ENCODE measurements at places on chromosomes 16 and 17.
A peak's percentile ranks its signal among the peaks of the same experiment; 100 is the strongest.

DNA sequence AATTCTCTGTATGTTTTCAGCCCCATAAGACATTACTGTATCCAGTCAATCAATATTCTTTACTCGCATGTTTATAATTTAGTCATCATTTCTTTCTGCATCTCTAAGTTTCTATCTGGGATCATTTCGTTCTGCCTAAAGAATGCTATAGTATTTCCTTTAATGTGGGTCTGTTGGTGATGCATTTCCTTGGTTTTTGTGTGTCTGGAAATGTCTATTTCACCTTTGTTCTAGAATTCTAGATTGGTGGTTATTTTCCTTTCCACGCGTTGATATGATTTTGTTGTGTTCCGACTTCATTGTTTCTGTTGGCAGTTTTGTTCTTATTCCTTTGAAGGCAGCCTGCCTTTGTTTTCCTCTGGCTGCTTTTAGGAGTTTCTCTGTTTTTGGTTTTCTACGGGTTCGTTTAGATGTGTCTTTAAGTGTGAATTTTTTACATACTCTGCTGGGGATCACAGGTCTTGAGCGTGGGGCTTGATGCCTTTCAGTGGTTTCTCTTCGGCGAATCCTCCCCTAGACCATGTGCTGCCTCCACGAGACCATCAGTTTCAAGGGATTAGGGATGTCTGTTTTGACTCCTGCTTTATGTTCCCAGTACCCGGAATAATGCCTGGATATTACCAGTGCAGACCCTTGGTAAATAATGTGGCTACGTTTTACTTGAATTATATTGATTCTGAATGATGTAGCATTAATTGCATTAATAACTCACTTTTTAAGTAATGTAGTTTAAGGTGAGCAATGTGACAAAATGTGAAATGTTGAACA lies 23.5 kb downstream of the POLR3E start:
- no peak for DNase-seq

- DNase-seq: no peak
Observed at GRCh38 chr16:85259832-85260167, 147.5 kb upstream of the CIBAR2 start.

DNA sequence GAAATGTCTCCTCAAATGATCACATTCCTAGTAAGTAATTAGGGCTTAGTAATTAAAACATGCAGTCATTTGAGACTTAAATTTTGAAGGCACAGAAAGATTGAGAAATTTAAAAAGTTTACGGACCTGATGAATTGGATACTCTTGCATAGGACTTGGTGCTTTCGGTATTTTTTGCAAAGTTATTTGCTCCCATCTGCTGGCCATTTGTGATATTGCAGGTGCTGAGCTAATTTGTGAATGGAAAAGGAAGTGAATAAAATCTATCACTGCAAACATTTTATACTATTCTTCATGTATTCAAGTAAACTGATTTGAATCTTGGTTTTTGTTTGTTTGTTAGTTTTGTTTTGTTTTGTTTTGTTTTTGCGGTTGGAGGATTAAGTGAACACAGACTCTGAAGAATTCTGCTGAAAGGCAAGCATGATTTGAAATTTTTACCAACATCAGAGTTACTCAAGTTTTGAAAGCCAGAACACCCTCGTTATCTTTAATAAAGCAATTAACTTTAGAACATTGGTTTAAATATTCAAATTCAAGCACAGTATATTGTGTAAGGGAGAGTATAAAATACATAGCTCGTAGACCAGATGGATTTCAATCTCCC lies 689.5 kb upstream of the RBFOX1 start:
- peak; percentile 49 for DNase-seq

DNA sequence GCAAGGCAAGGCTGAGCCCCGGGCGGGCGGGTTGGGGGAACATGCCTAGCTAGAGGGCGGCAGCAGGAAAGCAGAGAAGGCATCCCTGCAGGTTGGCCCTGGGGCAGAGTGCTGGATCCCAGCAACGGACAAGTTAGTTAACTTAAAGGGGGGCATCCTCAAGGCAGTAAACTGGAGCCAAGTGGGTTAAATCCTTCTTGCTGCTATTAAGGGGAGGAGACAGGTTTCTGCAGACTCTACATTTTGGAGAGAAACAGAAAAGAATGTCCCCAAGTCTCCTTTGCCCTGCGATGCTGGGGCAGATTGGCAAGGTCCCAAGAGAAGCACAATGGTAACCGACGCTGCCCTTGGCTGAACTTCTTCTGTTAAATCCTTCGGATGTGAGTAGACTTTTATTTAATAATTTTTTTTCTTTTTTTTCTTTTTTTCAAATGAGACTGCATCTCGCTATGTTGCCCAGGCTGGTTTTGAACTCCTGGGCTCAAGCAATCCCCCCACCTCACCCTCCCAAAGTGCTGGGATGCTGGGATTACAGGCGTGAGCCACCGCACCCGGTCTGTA lies 14.0 kb downstream of the ATP5PD start:
- DNase-seq: no peak

DNA sequence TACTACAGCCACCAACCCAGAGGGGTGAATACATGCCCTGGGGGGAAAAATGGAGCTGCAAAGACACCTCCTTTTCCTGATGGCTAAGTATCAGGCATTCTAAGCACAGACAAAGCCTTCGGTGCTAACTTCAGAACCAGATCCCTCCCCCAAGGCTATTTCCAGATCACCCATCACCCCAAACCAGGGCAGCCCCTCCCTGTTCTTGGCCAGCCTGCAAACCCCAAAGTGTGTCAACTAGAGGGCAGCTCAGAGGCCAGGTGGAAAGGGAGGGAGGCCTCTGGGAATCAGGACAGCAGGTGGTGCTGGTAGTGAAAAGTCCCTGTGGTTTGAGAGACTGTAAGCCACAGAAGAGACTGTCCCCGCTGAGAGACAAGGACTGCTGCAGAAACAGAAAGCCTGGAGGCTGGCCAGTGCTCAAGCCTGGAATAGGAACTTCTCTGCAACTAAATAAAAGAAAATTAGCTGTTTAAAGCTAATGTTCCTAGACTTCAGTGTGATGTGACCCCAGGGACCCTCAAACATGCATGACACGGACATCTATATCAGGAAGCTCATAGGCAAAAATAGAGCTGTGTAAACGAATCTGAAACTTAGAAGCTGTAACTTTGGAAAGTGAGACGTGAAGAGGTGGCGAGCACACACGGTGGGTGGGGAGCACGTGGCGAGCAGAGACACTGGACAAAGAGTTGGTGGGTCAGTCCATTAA lies 9.1 kb downstream of the TUBG1 start:
- no peak for DNase-seq

DNA sequence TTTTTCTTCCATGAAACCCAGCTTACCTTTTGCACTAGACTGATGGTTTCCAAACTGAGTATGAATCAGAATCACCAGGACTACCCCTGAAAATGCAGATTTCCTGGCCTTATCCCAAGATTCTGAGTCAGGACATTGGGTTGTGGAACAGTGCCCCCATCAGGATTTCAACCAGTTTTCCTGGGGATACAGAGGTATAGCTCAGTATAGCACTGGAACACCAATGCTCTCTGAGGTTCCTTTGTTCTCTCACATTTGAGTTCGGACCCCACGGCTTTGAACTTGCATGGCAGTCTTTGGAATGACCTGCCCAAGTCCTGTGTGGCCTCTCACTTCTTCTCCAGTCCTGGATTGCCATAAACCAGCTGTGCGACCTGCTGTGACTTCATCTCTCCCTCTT lies 12.8 kb upstream of the CCL8 start:
- no peak for DNase-seq

- DNase-seq: no peak
Observed at GRCh38 chr17:82691714-82692113, 6.8 kb downstream of the RAB40B start.

- no peak for DNase-seq
Observed at GRCh38 chr16:617855-618254, 12.9 kb upstream of the WFIKKN1 start.

DNA sequence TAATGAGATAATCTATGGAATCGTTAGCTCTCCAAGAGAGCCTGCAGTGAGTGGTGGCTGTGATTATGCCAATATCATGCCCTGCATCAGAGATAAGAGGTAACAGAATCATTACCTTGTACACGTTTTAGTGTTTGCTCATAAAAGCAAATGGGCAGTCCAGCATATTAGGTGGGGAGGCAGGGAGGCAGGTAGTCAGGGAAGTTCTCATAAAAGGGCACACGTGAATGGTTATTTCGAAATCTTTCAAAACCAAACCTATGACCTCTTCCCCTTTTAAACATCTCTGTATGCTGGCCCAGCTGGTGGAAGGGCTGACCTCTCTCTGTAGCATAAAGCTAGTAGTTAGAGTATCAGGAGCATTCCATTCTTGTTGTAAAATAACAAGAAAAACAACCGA lies 51.7 kb downstream of the VAT1L start:
- DNase-seq: no peak

DNA sequence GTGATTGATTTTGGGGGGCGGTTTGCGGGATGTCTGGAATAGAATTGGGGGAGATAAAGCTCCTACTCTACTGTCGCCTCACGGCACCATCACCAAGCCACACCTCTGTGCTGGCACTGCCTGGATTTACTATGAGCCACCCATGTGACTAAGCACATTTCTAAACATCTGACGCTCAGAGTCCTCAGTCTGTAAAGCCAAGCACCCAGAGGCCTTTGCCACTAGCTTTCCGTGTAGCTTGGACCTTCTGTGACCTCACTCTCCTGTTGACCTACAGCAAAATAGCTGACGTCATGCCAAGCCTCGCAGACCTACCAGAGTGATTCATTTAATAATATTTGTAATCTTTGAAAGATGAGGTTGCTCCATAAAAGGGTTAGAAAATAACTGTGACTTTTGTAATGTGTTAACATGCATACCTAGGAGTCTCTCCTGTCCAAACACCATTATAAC lies 38.5 kb upstream of the MYOCD start:
- no peak for DNase-seq

DNA sequence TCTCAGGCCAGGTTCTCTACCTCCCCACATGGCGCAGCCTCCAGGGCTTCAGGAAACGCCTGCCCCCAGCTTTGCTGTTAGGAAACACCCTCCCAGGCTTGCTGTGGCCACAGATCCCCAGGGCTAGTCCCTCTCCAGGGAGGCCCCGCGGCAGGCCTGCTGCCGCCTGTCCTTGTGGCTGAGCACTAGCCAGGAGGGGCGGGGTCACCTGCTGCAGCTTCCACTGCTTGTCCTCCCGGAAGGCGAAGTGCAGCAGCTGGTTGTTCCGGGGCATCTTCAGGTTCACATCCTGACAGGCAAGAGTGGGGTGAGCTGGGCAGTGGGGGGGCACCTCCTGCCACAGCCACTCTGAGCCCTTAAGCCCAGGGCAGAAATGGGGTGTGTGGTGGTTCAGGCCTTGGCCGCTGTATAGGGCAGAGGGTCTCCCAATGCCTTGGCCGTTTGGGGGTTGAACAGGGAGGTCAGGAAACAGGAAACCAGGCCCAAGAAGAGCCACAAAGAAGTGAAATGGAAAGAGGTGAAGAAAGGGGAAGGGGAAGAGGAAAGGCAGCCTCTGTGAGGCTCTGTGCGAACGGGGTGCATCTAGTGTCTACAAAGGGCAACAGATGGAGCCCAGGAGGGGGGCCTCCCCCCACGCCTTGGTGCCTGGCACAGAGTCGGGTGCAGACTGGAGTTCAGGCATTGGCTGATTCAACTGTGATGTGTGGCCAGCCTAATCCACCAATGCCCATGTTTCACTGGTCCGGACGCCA lies 2.0 kb downstream of the ROGDI start:
- no peak for DNase-seq

GRCh38 chr17:36576793-36577192 lies 14.9 kb upstream of the DHRS11 start:
- DNase-seq: no peak

DNA sequence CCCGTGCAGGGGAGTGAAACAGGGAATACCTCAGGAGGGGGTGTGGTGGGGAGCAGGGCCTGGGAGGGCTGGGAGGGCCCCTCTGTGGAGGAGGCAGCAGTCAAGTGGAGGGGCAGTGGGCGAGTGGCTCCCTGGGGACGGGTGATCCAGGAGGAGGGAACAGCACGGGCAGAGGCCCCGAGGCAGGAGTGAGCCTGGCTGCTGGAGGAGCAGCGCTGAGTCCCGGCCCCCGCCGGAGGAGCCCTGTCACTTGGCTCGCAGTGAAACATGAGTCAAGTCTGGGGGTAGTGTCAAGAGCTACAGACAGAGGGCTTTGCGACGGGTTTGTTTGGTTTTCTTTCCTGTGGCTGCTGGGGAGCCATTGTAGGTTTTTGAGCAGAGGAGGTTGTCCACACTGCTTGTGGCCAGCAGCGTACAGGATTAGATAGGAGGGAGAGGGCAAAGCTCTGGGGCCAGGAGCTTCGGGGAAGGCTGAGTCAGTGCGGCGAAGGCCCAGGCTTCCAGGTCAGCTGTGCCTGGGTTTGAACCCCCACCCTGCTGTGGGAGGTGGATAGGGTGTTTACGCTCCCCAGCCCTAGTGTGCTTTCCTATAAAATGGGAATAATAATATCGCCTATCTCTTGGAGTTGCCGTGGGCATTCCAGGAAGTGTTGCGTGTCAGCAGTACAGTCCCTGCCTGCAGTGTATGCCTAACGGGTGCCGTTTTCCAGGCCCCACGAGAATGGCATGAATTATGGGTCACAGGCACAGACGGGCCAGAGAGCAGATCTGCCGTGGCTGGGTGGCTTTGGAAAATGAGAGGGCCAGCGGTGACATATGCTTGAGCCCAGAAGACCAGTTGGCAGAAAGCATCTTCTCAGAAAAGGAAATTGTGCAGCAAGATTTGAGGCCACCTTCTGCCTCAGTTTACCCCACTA lies 115.9 kb upstream of the CIBAR2 start:
- DNase-seq: no peak

GRCh38 chr17:81870131-81870980 lies 781 bp downstream of the ARHGDIA start:
- DNase-seq: no peak

GRCh38 chr17:48732688-48733629 lies 4.4 kb upstream of the HOXB13 start:
- no peak for DNase-seq

- no peak for DNase-seq
Observed at GRCh38 chr16:57260294-57260929, 15.4 kb downstream of the ARL2BP start.

GRCh38 chr17:55709984-55710383 lies 12.7 kb downstream of the TMEM100 start:
- no peak for DNase-seq

DNA sequence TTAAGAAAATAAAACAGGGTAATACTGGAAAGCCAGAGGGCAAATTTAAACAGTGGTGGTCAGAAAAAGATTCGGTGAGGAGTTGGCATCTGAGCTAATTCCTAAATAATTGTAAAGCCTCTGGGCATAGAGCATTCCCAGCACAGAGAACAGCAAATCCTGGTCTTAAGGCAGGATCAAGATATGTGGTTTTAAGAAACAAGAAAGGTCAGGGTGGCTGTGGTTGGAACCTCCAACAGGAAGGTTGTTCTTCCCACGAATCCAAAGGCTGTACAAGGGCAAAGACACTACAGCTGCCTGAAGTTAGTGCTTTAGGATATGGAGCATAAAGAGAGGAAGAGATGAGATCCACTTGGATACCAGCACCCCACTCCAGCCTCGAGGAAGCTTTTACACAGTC lies 114.6 kb downstream of the ZNF18 start:
- no peak for DNase-seq

- DNase-seq: peak; percentile 22
Observed at GRCh38 chr17:35540589-35541404, 3.3 kb upstream of the SLFN12L start.

DNA sequence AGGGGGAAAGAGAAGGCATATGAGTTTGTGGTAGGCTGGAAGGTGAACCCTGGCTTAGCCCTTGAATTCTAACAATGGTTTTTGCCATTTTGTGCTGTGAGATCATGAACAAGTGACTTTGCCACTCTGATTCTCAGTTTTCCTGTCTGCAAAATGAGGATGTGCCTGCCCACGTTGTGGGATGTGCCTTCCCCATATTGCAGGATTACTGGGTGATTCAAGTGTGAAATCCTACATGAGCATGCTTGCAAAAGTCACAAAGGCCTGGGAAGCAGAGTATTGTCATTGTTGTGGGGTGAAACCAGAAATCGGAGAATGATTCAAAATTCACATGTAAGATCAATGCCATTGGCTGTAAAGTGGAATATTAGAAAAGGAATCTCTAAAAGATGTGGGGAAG lies 28.6 kb upstream of the TVP23A start:
- no peak for DNase-seq

All from T-helper 2 cell (primary cell).